ENCODE measurements at places on chromosomes 3 and 15.

GRCh38 chr3:129425213-129425612 lies 3.2 kb downstream of the EFCAB12 start:
- no peak for DNase-seq

GRCh38 chr3:162721736-162722135 lies 1225.1 kb downstream of the OTOL1 start:
- no peak for DNase-seq

- DNase-seq, result no peak
These were observed 17.7 kb upstream of the OCA2 start for GRCh38 chr15:28116521-28117431.

- peak; percentile 41 for DNase-seq
These were observed 10.3 kb downstream of the CHP1 start for GRCh38 chr15:41241221-41241964.

GRCh38 chr3:17122758-17123157 lies 238.0 kb downstream of the PLCL2 start:
- DNase-seq, result no peak

GRCh38 chr3:112822064-112823055 lies 24.3 kb downstream of the CD200R1L start:
- no peak for DNase-seq

- DNase-seq, result peak; percentile 92
These were observed 55.4 kb upstream of the LRRFIP2 start for GRCh38 chr3:37229740-37230139.

- no peak for DNase-seq
These were observed 24.5 kb upstream of the PLA2G4D start for GRCh38 chr15:42118650-42119445.

DNA sequence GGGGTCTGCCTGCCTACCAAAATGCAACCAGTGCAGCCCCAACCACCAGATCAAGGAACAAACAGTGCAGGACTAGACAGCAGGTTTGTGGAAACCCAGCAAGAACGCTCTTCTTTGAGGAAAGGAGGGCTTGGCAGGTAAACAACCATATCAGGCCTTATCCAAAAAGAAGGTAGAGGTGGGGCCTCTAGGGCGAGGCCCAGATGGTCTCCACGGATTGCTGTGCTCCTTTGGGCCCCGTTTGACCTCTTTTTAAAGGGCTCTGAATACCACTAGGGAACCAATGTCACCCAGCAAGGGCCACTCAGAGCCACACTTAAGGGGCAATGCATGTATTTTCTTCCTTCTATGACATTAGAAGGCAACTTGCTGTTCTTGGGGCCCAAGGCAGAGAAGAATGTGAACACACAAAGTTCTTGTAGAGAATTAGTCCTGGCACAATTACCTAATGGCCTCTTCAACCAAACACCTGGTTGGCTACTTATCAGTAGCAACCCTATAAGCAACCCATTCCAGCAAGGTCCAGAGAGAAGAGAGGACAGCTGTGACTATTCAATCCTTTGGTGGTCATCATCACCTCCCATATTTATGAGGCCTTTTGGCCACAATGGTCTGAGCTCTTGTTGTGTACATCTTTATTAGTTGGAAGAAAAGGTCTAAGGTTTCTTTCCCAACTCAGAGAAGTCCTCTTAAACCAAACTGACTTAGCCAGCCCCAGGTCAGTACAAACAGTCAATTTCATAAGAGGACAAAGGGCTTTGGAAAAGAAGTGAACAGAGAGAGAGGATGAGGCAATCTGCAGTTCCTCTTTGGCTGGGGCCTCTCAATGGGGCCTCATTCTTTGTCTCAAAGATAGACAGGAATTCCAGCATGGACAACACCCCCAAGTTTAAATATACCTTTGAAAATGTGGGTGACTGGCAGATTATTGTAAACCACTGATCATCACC lies 36.0 kb downstream of the FOXP1 start:
- DNase-seq, result peak; percentile 29

DNA sequence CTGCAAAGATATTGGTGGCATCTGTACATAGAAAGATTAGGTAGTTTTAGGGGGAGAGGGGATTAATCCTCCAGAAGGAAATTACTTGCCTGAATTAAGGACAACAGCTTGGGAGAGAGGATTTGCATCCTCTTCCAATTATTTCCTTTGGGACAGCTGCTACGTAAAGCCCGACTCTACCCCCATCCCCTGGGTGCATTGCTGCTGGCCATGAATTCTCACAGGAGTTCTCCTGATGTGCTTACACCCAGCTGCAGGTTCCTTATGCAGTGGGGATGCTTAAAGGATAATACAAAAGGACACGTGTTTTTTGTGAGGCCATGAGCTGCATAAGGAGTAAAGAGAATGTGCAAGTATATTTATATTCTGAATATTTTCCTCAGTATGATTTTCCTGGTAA lies 132.3 kb downstream of the VPS8 start:
- DNase-seq, result no peak

GRCh38 chr3:76039431-76039830 lies 254.1 kb upstream of the ZNF717 start:
- no peak for DNase-seq

- no peak for DNase-seq
These were observed 141.3 kb upstream of the PDZRN3 start for GRCh38 chr3:73765878-73766545.

DNA sequence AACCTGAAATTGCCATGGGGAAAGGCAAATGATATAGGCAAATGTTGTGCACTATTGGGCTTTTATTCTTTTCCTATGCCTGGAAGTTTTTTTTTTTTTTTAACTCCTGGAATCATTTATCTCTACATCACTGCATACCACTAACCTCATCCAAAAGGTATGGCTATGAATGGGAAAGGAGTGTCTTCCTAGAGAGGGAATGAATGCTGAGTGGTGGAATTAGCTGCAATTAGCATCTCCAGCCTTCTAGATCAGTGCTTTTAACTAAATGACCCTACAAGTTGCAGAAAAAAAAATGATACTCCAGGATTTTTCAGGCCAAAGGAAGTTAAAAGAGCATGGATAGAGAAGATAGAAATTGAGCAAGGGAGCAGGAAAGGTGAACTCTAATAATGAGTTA lies 429.8 kb upstream of the PDZRN3 start:
- DNase-seq, result no peak

GRCh38 chr15:95875121-95875643 lies 455.3 kb upstream of the NR2F2 start:
- DNase-seq, result no peak

DNA sequence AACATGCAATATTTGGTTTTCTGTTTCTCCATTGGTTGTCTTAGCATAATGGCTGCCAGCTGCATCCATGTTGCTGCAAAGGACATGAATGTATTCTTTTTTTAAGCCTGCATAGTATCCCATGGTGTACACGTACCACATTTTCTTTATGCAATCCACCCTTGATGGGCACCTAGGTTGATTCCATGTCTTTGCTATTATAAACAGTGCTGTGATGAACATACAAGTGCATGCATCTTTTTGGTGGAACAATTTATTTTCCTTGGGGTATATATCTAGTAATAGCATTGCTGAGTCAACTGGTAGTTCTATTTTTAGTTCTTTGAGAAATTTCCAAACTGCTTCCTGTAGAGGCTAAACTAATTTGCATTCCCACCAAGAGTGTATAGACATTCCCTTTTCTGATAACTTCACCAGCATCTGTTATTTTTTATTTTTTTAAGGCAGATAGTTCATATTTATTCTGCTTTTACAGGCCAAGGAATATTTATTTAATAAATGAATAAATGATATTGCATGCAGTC lies 62.4 kb upstream of the NPHP3 start:
- no peak for DNase-seq

- no peak for DNase-seq
These were observed 108.6 kb downstream of the TMEM266 start for GRCh38 chr15:76168237-76168984.

DNA sequence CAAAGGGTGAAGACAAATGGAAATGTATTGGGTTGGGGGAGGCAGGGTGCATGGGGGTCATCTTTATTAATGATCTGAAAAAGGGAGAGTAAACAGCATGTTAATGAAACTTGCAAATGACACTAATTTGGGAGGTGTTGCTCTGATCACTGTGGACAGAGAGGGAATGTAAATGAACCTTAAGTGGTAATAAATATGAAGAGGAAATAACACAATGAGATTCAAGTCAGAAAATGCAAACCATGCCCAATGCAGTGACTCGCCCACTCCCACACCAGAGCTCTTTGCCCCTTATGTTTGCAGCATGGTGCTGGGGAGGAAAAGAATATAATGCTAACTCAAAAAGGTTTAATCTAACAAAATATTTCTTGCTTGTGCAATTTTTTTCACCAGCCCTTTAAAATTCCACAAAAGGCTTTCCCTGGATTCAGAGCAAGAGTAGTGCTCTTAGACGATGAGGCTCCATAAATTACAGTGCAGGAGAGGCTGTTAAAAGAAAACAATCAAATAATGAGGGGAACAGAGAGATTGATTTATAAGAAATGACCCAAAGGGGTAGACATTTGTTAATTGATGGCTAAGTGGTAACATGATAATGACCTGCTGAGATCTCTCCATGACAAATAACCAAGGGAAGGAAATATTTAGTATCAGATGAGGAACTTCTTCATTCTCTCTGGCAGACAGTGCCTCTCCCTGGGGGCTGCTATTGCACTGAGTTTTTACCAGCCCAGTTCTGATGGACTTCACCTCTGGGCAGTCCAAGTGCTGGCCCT lies 210.0 kb upstream of the PPP2R3A start:
- no peak for DNase-seq

- no peak for DNase-seq
These were observed 60.8 kb upstream of the GOLIM4 start for GRCh38 chr3:168156479-168156878.

GRCh38 chr3:69309814-69310213 lies 76.1 kb downstream of the FRMD4B start:
- DNase-seq, result no peak

DNA sequence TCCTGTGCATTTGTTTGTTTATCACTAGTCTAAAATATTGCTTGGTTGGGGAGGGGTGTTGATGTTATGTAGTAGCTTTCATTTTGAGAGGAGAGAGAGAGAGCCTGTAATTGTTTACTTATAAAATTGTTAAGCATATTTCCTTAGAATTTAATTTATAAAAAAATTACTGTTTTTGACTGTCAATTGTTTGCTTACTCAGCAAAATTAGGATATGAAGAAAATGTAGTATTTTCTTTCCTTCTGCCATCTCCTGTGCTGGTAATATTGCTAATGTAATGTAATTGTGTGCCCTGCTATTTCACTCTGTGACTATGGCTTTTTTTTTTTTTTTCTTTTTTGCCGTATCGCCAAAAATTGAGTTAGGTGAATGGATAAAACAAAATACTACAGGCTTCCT lies 3.5 kb downstream of the U2SURP start:
- DNase-seq, result no peak

- no peak for DNase-seq
These were observed 22.3 kb downstream of the EHD4 start for GRCh38 chr15:41950127-41950483.

- no peak for DNase-seq
These were observed 77.7 kb downstream of the CRYGS start for GRCh38 chr3:186466391-186466974.

DNA sequence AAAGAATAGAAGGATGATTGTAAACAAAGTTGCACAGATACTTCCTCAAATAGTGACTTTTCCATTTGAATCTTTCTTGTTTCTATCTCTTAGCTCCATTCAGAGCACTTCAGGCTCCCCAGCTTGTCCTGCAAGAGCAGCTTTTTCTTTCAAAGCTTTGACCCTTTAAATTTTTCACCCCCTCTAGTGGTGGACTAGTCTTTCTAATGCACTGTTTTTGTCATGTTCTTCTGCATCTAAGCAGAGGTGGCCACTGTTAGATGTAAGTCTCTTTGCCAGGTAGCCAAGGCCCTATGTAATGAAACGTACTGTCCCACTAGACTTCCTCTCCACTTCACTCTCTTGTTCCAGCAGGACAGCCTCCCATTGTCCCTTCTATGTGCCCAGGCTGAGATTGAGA lies 74.0 kb upstream of the MANF start:
- peak; percentile 6 for DNase-seq

GRCh38 chr3:40637906-40638305 lies 113.1 kb downstream of the ZNF621 start:
- DNase-seq, result no peak

- DNase-seq, result no peak
These were observed 50.9 kb upstream of the OSTN start for GRCh38 chr3:191148131-191148530.

DNA sequence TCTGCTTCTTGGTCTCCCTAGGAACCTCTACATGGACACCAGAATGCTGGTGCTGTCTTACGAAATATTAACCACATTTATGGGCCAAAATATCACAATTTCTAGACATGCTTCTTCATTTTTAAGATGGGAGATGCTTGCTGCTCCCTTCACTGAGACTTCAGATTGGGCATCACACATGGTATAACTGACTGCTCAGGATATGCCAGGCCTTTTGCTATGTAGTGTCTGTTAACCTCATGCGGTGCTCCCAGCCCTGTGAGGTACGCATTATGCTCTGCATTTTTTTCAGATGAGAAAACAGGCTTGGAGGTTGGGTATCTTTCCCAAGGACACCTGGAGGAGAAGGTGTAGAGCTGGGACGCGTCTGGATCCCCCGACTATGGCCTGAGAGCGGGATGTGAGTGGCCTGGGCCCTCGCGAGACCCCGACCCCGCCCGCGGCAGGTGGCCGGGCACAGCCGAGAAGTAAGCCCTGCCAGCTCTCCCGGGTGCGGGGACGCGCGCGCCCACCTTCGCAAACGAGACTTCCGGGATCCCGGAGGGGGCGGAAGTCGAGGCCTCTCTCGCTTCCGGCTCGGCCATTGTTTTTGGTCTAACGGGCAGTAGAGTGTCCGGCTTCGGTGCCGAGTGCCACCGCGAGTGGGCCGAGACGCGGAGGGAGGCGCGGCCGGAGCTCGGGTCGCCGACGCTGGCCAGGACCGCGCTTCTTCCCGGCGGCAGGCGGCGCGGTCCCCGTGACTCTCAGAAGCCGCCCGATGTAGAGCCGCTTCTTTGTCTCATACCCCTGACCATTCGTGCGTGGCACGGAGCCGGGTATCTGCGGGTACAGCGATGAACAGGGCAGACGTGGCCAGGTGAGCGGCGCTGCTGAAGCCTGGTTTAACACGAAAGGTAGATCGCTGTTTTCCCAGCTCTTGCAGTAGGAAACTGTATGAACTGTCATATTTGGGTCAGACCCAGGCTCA lies at the start of gene ZKSCAN7:
Gene ZKSCAN7 (plus strand): TSS at position 568 of the 967 bp plus-strand sequence. CDS start 1,855 bp downstream, outside the sequence.
- DNase-seq, result no peak

DNA sequence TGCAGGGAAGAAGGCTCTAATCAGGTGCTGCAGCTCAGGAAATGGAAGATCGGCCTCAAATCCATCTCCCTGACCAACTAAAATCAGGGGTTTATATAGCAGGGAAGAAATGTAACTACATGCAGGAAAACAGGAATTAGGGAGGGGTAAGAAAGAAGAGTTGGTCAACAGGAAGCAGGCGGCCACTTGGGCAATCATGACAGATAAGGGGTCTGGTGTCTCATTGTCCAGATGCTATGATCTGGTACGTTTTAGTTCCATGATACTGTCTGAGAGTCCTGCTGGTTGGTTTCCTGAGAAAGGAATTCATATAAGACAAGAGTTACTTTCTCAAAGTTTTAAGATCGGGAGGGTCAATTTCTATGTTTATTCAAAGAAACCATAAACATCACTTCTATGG lies 24.2 kb downstream of the KATNBL1 start:
- DNase-seq, result no peak

GRCh38 chr3:62246985-62247384 lies 126.4 kb downstream of the FEZF2 start:
- no peak for DNase-seq

GRCh38 chr15:80747317-80748053 lies 31.7 kb upstream of the CEMIP start:
- DNase-seq, result no peak

Data from hematopoietic multipotent progenitor cell treated with erythropoietin and hydrocortisone succinate and interleukin-3 and kit ligand, for 15 days (in vitro differentiated cells).